ENCODE measurements at places on chromosomes 7 and 10.

GRCh38 chr10:88311264-88311663 is 271.9 kb downstream of the RNLS start:
- DNase-seq: no peak

GRCh38 chr10:92970301-92971070 is 90.1 kb upstream of the CYP26C1 start:
- no peak for DNase-seq

DNA sequence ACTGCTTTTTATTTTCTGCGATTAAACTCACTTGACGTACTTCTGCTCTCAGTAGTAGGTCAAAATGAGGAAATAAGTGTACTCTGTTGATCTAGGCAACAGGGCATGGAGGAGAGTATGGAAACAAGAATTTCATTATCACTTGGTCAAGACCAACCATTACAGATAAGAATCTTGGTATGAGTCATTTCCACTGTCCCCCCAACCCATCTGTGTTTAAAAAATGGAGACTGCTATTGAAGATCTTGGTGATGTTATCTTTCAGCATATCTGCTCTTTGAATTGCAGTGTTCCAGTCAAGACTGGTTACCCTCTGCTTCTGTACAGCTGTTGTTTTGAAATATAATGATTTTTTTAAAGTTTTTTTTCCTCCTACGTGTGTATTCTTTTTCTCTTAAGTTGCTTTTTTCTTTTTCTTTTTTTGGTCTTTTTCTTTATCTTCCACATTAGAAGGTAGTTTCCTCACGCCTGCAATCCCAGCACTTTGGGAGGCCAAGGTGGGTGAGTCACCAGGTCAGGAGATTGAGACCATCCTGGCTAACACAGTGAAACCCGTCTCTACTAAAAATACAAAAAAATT is 11.7 kb downstream of the STAM start:
- DNase-seq: no peak

GRCh38 chr7:951881-952547 is 2.5 kb downstream of the ADAP1 start:
- DNase-seq: no peak

- no peak for DNase-seq
Observed at GRCh38 chr10:48636901-48637300, 32.0 kb upstream of the ARHGAP22 start.

- DNase-seq: no peak
Observed at GRCh38 chr7:17298840-17299482, 509 bp downstream of the AHR start.

- DNase-seq: no peak
Observed at GRCh38 chr7:36112969-36113368, 40.1 kb upstream of the EEPD1 start.

GRCh38 chr7:16803881-16804673 is 722 bp downstream of the AGR2 start:
- no peak for DNase-seq

- no peak for DNase-seq
Observed at GRCh38 chr10:33136271-33136670, 178.2 kb upstream of the ITGB1 start.

DNA sequence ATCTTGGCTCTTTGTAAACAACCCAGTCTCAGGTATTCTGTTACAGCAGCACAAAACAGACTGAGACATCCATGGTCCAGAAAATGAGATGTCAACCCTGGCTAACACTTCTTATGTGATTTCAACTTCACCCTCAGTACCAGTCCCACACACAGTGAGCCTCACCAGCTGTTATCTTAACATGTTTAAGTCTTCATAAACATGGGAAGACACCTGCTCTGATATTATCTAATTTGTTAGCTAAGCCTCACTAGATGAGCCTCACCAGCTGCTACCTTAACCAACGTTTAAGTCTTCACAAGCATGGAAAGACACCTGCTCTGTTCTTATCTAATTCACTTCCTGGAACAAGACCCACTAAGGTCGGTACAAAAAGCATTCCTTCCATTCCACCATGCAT is 130.8 kb downstream of the CALN1 start:
- no peak for DNase-seq

DNA sequence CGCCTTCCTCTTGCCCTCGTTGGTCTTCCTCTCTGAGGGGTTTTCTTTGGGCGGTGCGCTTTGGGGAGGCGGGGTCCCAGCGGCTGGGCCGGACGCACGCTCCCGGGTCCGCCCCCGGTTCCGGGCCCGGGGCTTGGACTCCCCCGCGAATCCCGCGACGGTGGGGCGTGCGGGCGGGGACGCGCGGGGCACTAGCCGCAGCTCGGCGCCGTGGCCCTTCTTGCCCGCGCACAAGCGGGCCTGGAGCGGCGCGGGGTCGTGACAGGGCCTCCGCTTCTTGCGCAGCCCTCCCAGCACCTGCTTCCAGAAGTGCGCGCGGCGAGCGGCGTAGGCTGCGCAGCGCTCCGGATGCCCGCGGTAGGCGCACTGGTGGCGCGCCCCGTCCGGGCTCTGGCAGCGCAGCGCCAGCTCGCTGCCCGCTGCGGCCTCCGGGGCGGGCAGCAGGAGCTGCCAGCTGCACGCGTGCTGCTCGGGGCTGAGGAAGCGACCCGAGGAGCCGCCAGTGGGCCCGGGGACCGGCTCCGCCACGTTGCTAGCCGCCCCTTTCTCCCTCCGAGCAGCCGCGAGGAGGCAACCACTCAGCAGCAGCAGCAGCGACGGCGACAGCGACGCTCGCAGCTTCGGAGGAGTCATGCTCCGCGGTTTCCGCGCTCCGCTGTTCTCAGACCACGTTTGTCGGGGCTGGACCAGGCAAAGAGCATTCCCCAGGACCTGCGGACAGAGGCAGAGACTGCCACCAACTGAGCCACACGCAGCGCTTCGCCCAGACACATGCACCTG is 759 bp downstream of the FGFBP3 start:
- DNase-seq: no peak

- DNase-seq: no peak
Observed at GRCh38 chr7:156014201-156014600, 201.9 kb upstream of the SHH start.

DNA sequence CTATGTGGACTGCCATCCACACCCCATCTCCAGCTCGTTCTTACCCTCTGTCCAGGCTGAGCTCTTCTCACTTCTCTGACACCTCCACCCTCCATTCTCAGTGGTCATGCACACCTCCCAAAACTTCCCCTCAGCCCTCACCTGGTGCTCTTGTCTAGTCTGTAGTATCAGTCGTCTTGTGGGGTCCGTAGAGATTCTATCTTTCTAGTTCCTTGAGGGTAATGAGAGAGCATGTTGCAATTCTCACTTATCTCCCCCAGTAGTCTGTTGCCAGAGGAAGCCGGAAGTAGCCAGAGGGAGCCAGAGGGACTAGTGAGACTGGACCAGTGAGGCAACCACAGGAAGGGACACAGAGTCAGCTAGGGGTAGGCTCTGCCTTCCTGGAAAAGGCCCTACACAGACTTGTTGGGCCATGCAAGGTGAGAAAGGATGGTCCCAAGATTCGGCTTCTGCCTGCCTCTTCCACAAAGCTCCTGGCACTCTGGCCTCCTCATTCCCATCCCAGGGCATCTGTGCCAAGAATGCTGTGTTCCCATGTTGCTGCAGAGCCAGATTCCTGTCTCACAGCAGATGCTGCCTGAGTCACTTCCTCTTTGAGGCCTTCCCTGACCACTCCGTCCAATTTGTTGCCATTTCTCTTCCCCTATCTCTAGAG is 50.6 kb upstream of the DUSP5 start:
- DNase-seq: peak; percentile 83

DNA sequence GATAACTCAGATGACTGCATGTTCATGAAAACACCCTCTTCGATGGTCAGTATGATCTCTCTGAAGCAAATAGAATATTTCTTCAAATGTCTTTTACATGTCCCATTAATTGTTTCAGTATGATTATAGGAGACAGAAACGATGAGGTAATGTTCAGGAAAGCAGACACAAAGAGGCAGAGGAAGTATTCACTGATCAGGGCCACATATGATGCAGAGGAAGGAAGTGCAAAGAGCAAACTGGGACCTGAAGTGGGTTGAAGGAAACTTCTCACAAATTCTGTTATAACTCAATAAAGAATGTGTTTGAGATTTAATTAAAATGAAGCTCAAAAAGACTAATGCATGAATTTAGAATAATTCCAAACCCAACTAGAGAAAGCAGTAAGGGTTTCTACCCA is 70.5 kb downstream of the TES start:
- DNase-seq: no peak

- no peak for DNase-seq
Observed at GRCh38 chr7:140610204-140611165, 30.1 kb downstream of the DENND2A start.
